ENCODE measurements at places on chromosomes 5 and 9.

- peaks cover 21% of the 10 kb centered on the region for H3K36me3 ChIP-seq
- peak; percentile 82 for DNase-seq
- H3K27me3 ChIP-seq = no peaks in the 10 kb centered on the region
- peaks cover 36% of the 10 kb centered on the region for H3K4me1 ChIP-seq
- peak within 1 kb of the TSS; percentile 90 for H3K27ac ChIP-seq
These were observed at the start of gene SEMA5A for GRCh38 chr5:9545992-9546851. Gene SEMA5A, minus strand, starts transcription at chr5:9546075. Its CDS starts 166,129 bp downstream, at chr5:9379946.

DNA sequence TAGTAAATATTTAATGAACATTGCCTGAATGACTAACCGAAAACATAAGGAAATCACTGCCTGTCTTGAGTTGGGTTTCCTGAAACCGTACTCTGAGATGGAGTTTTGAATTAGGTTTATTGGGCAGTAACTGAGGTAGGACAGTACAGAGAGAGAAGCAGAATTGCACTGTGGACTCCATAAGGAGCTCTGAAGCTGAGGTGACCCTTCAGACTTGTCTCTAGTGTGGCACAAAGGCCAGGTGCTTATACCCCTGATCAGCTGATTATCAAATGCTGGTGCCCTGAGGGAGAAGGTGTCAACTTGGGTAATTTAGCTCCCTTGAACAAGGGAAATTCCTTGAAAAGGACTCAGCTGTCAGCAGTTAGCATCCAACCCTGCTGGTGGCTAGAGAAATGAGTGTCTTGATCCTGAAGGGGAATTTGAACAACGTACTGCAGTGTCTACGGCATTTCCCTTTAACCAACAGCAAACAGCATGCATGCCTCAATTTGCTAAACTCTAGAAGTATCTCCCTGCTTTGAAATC is 135.0 kb upstream of the SMARCA2 start:
- no peaks in the 10 kb centered on the region for H3K4me1 ChIP-seq
- H3K4me3 ChIP-seq = no peak overlapping the region
- no peak overlapping the region for H3K27ac ChIP-seq
- no peak for DNase-seq
- H3K27me3 ChIP-seq = no peaks in the 10 kb centered on the region

- no peaks in the 10 kb centered on the region for H3K4me1 ChIP-seq
- no peak for DNase-seq
- no peak overlapping the region for H3K4me3 ChIP-seq
- no peaks in the 10 kb centered on the region for H3K36me3 ChIP-seq
- no peaks in the 10 kb centered on the region for H3K27me3 ChIP-seq
These were observed 394.8 kb downstream of the NR2F1-AS1 start for GRCh38 chr5:93186076-93186682.

GRCh38 chr5:161190778-161191177 is 338.8 kb upstream of the ATP10B start:
- H3K27ac ChIP-seq = no peak overlapping the region
- H3K27me3 ChIP-seq = no peaks in the 10 kb centered on the region
- DNase-seq = no peak
- H3K36me3 ChIP-seq = no peaks in the 10 kb centered on the region

Measured in heart left ventricle (tissue), 16 donors.